ENCODE measurements at places on chromosomes 3 and 15.
A peak's percentile ranks its signal among the peaks of the same experiment; 100 is the strongest.

- DNase-seq = peak; percentile 64
These were observed 34.3 kb downstream of the CCR3 start for GRCh38 chr3:46276497-46277099.

- DNase-seq = no peak
These were observed 42.3 kb downstream of the NKIRAS1 start for GRCh38 chr3:23874359-23875112.

DNA sequence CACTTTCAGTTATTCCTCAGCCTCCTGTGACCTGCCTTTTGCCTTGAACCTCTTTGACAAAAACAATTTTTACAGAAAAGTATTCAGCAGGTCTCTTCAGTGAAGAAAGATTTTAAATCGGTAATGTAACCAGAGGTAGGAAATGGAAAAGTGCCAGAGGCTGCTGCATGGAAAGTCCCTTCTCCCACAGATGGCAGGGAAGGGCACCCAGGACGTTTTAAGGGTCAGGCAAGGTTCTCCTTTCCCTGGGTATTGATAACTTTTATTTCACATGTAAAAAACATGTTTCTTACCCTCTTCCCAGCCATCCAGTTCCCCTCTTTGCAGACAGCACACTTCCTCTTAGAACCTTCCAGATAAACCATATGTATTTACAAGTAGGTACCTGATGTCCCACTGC, 185.6 kb downstream of the OR4M2 start:
- no peak for DNase-seq

GRCh38 chr15:50945725-50946124, 37.2 kb downstream of the AP4E1 start:
- DNase-seq = no peak

GRCh38 chr3:11136830-11137626, 17.3 kb upstream of the HRH1 start:
- DNase-seq = no peak

DNA sequence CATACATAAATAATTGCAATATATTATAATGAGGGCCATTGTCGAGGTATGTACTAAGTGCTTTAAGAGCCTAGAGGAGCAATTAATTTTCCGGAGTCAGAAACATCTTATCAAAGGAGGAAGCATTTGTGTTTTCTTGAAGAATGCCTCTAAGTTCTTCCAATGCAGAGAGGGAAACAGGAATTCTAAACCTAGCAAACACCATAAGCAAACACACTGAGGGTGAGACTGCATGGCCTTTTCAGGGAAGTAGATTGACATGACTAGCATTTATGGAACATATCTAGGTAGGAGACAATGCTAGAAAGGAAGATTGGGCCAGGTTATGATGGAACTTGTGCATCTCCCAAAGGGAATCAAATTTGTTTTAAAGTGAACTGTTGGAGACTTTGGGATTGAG, 7.2 kb upstream of the PLCL2 start:
- no peak for DNase-seq

GRCh38 chr3:181987736-181988135, 276.0 kb downstream of the SOX2 start:
- no peak for DNase-seq

- DNase-seq = no peak
These were observed 1.3 kb upstream of the INSYN1 start for GRCh38 chr15:73754461-73754860.

DNA sequence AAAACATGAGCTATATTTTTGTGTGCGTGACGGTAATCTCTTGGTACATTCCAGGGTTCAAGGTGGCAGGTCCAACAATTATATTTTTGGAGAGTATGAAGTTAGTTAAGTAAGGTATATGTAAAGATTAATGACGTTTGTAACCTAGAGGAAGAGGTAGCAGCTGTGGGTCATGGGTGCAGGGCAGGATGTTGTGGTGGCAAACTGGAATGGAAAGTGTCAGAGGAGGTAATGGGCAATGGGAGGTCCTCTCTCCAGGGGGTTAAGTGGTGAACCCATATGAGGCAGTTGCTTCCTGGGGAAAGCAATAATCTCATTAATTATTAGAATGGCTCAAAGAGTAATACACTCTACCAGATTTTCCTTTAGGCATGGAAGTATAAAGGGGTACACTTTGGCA, 1.0 kb upstream of the CD200R1L start:
- DNase-seq = peak; percentile 8

GRCh38 chr3:127213381-127213918, 20.5 kb downstream of the PRR23E start:
- no peak for DNase-seq

- no peak for DNase-seq
These were observed 375 bp upstream of the MYZAP start for GRCh38 chr15:57591237-57591821.

DNA sequence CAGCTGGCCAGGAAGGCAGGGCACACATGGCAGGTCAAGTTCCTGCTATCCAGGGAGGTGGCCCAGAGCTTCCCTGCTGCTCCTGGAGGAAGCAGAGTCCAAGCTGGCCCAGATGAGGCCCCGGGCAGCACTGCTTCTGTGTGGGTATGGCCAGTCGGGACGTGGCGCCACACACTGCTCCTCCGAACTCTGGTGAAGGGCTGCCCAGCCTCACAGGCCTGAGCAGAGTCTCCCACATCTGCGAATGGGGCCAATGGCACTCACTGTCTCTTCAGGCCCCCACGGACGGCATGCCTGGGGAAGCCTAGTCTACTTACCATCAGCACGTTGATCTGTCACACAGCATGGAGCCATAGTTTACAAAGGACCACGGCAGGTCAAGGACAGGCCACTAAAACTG, 2.5 kb upstream of the PLA2G4F start:
- DNase-seq = no peak

DNA sequence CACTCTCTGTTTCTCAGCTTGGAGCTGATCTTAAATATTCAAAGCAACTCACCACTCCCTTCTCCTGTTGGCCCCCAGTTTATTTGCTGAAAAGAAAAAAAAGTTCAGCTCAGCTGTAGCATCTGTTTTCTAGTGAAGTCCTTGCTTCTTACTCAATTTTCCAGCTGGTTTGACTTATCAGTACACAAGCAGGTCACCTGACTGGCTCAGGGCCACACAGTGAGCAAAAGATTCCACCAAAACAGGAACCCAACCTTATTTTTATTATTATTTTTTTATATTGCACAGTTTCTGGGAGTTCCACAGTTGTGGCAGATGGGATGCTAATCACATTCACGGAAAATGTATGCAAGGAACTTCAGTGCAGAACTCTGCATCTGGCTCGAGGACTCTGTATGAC, 390.7 kb upstream of the RGMA start:
- no peak for DNase-seq

DNA sequence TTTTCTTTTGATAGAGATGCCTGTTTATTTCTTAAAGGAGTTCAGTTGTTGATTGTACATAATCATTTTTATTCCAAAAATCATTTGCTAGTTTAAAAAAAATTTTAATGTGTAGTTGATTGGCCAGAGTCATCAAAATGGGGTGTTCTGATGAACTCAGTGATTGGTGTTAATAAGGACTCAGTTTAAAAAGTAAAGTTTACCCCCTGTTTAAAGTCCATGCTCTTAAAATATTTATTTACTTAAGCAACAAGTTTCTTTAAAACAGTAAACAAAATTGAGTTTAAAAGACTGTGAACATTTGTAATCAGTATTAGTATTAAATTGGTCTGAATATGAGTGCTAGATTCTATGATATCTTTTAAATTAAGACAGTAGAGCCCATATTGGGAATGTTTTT, 56.0 kb downstream of the MEF2A start:
- DNase-seq = no peak

DNA sequence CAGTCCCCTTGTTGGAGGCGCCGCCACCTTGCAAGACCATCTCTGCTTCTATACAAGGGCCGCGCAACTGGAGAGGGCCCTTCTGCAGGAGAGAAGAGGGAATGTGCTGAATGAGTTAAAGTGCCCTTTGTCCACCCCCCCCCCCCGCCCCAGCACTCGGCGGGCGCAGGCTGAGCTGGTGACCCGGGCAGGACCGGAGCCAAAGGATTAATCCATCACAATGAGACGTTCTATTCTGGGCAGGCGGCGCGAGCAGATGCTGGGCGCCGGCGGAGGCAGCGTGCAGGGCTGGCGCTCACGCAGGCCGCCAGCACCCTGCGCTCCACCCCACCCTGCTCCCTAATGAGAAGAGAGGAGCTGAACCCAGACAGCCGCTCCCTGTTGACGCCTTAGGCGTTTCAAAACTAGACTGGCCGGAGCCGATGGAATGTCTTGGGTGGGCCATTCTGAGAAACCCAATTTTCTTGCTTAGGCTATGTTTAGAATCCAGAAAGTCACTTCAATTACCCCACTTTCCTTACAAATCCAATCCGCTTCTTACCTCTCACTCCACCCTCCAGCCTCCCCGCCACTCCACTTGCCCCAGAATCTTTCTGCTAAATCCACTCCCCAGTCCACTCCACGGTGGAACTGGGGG, 32.9 kb downstream of the GJD2 start:
- DNase-seq = no peak

- no peak for DNase-seq
These were observed 140.0 kb downstream of the SNRK start for GRCh38 chr3:43426388-43426787.

- no peak for DNase-seq
These were observed 65.4 kb upstream of the PEX5L start for GRCh38 chr3:180102134-180102533.

- no peak for DNase-seq
These were observed 181.4 kb upstream of the GRM7 start for GRCh38 chr3:6679510-6679909.

DNA sequence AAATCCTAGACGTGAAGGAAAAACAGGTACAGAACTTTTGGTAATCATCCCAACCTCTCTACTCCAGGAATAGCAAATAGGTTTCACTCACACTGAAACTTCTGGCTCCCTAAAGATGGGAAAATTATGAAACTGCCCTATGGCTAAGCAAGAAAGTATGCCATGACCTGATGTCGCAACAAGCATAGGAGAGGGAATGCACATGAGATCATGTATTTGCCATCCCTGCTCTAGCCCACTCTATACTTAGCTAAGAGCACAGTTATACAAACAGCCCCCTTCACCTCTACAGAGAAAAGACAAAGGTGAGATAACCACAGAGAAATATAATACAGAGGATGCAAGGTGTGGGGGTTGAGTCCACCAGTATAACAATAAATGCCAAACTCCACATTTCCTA, 102.7 kb downstream of the TBC1D5 start:
- no peak for DNase-seq

- DNase-seq = no peak
These were observed 4.0 kb downstream of the MAP2K1 start for GRCh38 chr15:66390678-66391077.

DNA sequence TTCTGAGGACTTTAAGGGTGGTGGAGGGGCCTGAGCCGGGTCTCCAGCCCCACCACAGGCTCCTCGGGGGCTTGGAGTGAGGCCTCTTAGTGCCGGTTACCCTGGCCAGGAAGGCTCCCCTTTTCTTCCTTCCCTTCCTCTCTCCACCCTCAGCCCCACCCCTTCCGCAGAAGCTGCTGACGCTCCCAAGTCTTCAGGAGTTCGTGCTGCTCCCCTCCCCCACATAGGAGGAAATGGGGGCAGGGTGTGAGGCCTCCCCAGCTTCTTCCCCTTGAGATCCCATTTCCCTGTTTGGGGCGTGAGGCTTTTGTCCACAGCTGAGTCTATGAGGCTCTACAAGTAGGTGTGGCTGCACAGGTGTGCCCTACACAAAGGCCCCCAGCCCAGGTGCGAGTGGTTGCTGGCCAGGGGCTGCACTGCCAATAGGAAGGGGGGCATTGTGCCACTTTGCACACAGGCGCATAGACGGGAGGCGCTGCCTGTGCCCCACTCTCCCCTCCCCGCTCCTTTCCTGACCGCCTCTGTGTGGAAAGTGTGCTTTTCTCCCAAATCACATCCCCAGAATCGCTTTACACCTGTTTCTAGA, 915 bp upstream of the CALML4 start:
- DNase-seq = no peak

DNA sequence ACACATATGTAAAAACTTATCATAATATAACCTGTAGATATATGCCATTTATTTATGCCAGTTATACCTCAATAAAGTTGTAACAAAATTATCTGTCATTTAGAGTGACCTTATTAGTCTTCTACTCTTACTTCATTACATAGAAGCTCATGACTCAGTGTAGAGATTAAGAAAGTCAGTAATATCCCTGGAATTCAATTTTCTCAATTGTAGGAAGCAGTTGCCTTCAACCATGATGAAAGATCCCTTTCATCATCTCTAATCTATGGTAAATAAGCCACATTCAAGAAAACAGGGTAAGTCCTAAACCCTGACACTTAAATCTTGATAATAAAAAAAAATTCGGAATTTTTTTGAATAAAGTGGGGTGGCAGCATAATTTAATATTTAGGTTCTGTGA, 216.5 kb upstream of the PEX5L start:
- no peak for DNase-seq
